ENCODE measurements at places on chromosomes 2 and 18.

- no peak for DNase-seq
These were observed 171.8 kb upstream of the KLF7 start for GRCh38 chr2:207337234-207338219.

DNA sequence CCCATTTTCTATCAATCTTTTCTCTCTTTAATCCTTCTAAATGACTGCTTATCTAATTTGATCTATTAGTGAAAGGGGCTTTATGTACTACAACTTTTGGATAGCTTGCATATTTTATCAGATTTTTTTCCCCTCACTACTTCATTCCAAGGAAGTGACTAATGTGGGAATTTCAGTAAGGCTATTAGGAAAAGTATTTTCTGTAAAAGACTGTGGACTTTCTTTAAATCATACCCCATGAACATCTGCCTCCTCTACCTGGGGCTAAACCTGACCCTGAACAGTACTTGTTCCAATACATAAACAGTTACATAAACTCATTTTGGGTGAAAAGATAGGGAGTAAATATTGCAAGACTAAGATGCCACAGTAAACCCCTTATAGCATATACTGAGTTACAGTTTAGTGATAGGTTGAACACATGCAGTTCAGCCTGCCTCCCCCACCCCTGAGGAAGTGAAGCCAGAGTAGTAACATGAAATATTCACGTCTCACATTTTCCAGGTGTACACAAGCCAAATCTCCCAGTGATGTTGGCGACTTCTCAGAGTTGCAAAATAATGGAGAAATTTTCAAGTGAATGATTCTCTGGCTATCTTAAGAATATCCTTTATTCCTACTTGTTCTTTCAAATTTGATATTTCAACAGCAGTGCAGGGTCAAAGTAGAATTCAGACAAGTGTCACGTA lies 590.9 kb upstream of the ZEB2 start:
- no peak for DNase-seq

DNA sequence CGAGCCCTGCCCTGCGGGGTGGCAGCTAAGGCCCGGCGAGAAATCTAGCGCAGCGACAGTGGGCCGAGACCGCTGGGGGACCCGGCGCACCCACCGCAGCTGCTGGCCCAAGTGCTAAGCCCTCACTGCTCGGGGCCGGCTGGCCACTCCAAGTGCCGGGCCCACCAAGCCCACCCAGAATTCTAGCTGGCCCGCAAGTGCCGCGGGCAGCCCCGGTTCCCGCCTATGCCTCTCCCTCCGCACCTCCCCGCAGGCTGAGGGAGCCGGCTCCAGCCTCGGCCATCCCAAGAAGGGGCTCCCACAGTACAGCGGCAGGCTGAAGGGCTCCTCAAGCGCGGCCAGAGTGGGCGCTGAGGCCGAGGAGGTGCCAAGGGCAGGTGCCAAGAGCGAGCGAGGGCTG lies 55.2 kb upstream of the RND3 start:
- DNase-seq, result no peak

- DNase-seq, result no peak
These were observed 67.2 kb upstream of the LRPPRC start for GRCh38 chr2:44063033-44063432.

GRCh38 chr2:25817630-25818029 lies 60.7 kb downstream of the ASXL2 start:
- DNase-seq, result no peak

- no peak for DNase-seq
These were observed 30.9 kb upstream of the ICOS start for GRCh38 chr2:203905656-203906055.

DNA sequence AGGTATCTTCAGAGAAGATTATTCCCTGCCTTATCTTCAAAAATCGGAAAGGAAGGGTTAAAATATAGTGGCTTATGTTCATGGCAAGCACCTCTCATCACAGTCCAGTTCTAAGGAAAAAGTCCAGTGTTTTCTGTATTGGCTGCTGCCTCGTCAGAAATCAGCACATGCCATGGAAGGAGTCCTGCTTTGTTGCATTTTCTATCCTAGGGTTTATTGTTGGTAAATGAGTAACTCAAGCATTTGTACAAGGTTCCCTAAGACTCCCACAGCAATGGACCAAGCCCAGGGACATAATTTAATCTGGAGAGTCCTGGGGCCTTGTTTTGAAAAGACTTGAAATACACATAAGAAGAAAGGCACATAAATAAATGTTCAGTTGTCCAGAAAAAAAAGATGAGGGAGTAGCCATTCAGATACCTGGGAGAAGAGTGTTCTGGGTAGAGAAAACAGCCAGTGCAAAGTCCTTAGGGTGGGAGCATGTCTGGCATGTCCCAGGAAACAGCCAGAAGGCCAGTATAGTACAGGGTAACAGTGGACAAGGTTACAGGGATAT lies 26.4 kb downstream of the NBEAL1 start:
- no peak for DNase-seq

DNA sequence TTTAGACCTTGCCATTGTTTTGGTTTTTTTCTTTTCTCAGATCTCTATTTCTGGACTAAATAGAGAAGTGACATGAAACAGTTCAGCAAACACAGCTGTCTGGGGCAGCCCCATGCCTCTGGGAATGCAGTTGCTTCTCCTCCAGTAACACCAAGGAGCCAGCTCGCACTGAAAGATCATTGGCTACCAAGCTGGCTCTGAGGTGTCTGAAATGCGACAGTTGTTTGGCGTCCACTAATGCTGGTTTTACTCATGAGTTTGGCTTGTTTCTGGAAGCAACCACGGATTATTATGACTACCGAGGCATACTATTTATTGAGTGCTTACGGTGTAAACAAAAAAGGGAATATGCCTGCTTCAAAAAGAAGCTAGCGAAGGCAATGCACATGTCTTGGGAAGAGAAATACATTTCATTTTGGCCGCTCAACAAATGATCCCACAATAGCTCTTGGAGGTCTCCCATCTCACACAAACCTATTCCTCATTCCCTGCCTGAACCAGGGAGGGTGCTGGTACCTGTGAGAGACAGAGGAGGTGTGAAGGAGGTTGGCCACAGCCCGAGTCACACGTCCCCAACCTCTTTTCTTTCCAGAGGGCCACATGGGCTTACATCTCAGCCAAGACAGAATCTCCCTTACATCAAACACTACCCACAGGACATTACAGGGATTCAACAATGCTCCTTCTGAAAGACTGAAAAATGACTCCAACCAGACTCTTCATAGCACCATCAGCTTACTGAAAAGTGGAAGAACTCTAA lies 37.5 kb upstream of the NEB start:
- no peak for DNase-seq

DNA sequence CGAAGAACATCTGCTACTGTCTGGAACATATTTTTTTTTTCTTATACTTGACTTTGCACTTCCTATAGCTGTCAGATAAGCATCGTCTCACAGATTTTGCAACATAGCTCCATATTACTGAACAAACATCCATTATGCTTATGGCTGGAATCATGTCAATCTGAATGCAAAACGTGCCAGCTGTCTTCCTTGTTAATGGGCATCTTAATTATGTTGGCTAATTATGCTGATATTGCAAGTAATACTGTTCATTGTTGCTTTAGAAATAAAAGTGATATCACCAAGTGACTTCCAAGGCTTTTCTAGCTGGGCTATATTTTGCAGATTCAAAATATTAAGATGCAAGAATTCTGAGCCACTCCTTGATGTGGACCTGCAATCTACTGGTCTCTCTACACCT lies 176.8 kb downstream of the ARL4C start:
- no peak for DNase-seq

GRCh38 chr2:165281387-165281786 lies 42.2 kb downstream of the SCN2A start:
- DNase-seq, result no peak

- no peak for DNase-seq
These were observed 61.0 kb downstream of the RBMS1 start for GRCh38 chr2:160432633-160433032.

DNA sequence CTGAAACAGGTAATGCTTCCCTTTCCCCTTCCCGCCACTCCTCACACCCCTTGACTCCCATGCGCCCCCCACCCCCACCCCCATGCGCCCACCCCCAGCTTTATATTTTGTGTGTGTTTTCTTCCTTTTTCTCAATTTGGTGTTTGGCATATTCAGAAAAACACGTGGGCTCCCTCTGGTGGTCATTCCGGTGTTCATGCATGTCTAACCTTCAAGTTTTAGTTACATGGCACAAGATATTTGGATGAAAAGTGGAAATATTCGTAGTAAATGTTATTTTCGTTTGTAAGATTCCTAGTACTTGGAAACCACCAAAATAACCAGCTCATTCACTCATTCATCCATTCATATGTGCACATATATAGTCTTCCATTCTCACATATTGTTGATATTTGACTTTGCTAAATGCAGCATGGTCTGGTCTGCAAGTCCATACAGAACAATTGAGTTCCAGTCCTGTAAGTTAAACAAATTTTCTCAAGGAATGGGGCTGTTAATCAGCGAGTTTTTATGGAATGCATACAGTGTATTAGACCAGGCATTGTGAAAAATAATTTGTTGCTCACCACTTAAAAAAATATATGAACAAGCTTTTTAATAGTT lies 143.6 kb upstream of the MAP3K20 start:
- DNase-seq, result peak; percentile 41

GRCh38 chr2:234425639-234426603 lies 71.0 kb downstream of the ARL4C start:
- DNase-seq, result peak; percentile 48

- DNase-seq, result no peak
These were observed 28.0 kb upstream of the MARCO start for GRCh38 chr2:118913803-118914645.

DNA sequence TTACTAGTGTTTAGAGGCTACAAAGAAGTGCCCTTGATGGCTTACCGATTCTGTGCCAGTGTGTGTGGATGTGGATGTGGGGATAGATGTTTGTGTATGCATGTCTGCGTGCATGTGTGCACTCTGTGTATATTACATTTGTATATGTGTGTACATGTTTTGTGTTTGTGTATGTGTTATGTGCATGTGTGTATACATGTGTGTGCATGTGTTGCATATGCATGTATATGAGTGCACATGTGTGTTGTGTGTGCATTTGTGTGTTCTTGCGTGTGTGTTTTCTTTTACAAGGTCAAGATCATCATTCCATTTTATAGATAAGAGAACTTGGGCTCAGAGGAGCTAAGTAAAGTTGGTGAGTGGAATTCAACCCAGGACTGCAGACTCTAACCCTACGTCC lies 217.1 kb upstream of the PID1 start:
- no peak for DNase-seq

- DNase-seq, result no peak
These were observed 37.9 kb upstream of the GPC1 start for GRCh38 chr2:240397542-240397916.

- no peak for DNase-seq
These were observed 334.5 kb downstream of the ARHGAP15 start for GRCh38 chr2:143463719-143464118.

- no peak for DNase-seq
These were observed 167.7 kb downstream of the VAPA start for GRCh38 chr18:10081492-10081891.

DNA sequence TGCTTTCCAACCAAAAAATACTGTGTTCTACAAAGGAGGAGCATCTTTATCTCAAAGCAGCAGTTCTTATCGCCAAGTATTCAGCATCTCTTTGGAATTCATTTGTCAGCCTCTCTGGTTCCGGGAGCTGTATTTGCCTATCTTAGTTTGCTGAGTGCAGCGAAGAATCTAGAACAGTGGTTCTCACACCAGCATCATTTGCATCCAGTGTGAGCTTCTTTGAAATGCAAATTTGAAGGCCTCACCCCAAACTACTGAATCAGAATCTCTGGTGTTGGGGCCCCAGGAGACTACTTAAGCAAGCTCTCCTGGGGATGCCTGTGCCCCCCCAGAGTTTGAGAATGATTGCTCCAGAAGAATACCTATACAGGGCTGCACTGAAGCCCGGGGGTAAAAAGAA lies 1.5 kb upstream of the PTPN2 start:
- DNase-seq, result no peak

DNA sequence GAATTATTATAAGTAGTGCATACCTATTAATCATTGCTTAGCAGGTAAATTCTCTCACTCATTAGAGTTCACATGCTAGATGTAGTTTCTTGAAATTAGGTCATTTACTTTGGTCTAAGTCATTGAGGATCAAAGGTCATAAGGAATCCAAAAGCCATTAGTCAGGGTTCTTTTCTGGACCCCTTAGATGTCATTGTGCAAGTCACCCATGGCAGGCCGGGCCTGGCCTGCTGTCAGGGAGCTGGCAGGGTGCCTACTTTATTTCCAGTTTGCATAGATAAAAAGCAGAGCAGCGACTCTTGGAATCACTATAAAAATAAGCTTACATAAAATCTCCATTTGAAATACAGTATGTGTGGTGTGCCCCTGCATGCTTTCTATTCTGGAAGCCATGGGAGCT lies 91.3 kb downstream of the MEIS1 start:
- no peak for DNase-seq
